ENCODE measurements at places on chromosomes 6 and 20.

DNA sequence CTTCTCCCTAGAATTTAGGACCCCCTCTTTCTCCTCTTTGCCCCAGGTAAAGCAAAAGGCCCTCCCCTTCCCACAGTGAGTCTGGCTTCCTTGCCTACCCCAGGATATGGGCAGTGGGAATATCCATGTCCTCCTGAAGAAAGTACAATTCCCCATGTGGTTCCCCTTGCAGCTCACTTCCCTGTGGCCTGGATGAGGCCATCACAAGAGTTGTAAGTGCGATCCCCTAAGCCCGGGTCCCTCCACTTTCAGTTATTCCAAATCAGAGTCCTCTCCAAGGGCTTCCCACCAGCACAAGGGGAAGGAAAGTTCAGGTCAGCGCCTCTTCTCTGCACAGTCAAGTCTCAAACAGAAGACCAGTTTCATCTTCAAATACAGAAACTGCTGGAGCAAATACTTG is 10.2 kb upstream of the PTPN1 start:
- DNase-seq: no peak

DNA sequence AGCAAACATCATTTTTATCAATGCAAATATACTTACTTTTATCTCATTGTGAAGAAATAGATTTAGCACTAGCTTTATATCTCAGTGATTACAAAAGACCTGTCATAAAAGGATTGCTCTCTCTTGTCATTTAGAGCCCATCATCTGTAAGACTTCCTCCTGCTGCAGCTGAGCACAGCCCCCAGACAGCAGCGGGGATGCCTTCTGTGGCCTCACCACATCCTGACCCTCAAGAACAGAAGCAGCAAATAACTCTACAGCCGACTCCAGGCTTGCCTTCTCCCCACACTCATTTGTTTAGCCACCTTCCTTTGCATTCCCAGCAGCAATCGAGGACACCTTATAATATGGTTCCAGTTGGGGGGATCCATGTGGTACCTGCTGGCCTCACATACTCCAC is 127.0 kb upstream of the EDN1 start:
- DNase-seq: no peak

GRCh38 chr6:138571181-138571580 is 71.9 kb upstream of the NHSL1 start:
- DNase-seq: no peak

DNA sequence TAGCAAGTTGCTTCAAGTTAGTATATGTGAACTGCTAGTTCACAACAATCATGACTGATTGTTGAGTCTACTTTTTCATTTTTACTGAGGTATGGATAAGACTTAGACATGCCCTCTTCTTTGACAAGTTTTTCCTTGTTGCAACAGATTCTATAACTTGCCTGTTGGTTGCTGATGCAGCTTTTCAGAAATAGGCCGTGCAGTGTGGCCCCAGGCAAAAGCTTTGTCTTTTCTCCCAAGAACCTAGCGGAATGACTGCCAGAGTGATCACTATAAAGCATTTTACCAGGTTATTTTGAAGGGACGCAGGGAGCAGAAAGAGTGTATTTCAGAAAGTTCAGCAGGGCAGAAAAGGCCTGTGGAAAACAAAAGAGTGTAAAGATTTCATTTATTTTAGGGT is 16.0 kb downstream of the HECA start:
- no peak for DNase-seq

DNA sequence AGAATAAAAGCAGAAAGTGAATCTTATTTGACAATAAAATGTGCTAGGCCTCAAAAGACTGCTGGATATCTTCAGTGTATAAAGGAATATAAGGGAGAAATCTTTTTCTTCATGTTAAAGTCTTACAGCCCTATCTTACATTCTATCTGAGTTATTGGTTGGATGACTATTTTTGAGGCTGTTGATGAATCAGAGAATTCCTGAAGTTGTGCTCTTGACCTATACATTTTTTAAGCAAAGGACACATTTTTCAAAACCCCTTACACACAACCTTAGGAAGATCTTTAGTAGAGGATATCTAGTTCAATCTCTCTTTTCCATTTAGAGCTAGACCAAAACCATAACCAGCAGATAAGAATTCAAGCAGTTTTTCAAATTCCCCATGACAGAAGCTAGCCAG is 10.9 kb upstream of the CGA start:
- peak; percentile 9 for DNase-seq

DNA sequence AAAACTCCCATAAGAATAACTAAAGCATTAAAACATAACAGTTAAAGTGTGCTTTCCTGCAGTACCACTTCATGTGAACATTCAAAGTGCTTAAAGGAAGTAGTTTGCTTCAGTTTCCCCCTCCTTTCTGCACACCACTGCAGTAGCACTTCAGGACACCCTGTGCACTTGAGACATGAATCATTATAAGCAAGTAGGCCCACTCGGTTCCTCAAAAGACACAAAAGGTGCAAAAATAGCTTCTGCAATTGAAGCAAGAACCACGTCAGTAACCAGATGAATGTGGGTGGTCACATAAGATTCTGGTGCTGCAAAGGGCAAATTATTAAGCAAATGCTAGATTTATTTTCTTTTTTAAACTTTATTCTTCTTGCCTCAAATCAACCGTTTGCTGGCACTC is 160.6 kb downstream of the HIVEP2 start:
- DNase-seq: no peak

GRCh38 chr6:149273318-149273717 is 44.2 kb upstream of the TAB2 start:
- no peak for DNase-seq

DNA sequence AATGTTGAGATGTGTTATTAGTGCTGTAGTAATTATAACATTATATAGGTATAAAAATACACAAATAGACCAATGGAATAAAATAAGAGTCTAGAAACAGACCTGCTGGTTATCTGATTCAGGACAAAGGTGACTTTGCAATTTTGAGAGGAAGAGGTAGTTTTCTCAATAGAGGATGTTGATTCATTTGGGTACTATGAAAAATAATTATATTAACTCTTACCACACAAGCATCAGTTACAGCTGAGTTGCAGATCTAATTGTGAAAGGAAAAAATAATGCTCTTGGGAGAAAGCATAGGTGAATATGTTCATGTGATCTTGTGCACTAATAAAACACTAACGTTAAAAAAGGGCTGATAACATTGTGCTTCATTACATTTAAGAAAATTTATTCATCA is 103.0 kb downstream of the BCKDHB start:
- no peak for DNase-seq

- DNase-seq: no peak
Observed at GRCh38 chr20:62430311-62430853, 3.0 kb upstream of the RBBP8NL start.

DNA sequence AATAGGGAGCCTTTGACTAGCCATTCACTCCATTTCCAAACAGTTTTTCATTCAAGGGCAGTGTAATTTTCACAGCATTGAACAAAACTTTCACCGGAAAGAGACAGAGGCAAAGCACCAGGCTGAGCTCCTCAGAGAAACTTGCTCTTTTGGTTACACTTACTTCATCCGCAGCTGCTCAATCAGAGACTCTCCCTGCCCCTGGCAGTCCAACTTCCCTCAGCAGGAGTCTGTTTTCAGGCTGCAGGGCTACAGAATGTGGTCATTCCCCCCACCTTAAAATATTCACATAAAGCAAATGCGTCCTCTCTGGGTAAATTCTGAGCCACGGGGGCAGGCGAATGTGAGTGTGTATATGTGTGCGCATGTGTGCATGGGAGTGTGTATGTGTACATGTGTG is 70.0 kb upstream of the ZNF133 start:
- no peak for DNase-seq

GRCh38 chr20:12597551-12597950 is 411.2 kb upstream of the SPTLC3 start:
- DNase-seq: no peak

- no peak for DNase-seq
Observed at GRCh38 chr6:7580537-7580926, 9.5 kb upstream of the SNRNP48 start.

DNA sequence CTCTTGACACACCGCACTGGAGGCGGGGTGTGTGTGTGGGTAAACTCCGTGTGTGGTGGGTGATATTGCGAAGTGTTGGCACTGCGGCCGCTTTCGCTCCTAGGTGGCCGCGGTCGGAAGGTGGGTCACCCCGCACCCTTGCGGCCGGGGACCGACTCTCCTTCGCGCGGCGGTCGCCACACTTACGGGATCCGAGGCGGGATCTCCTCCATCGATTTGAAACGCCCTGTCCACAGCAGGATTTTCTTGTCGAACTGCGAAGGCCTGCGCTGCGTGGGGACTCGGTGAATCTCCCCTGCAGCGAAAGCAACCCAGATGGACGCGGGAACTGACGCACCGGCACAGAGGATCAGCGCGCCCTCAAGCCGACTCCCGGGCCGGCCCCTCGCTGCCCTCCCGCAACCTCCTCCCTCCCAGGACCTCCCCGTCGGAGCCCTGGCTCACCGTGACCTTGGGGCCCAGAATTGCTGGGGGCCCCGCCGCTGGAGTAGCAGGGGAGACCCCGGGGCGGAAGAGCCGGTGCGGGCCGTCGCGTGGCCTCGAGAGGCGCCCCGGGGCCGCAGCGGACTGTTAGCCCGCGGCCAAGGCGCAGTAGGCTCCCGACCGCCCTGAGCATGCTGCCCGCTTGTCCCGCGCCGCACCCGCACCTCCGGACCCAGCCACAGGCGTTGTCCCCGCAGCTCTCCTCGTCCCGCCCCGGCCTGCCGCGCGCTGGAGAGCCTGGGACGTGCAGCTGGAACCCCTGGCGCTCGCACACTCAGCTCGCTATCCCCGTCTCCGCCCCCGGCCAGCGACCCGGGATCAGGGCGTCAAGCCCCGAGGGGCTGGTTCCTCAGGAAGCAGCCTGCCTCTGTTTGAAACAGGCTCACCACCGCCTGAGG is at the start of gene FAM162B:
Gene FAM162B, minus strand, starts transcription at position 759 of the 881 bp plus-strand sequence. Its CDS starts 143 bp downstream, at position 616.
- DNase-seq: peak; percentile 5

GRCh38 chr6:41497994-41498393 is 48.2 kb upstream of the FOXP4 start:
- DNase-seq: no peak

- no peak for DNase-seq
Observed at GRCh38 chr6:112258642-112259336, 4.4 kb upstream of the LAMA4 start.

Measured in AG10803 (cell line).